ENCODE measurements at places on chromosomes 13 and 19.
A peak's percentile ranks its signal among the peaks of the same experiment; 100 is the strongest.

DNA sequence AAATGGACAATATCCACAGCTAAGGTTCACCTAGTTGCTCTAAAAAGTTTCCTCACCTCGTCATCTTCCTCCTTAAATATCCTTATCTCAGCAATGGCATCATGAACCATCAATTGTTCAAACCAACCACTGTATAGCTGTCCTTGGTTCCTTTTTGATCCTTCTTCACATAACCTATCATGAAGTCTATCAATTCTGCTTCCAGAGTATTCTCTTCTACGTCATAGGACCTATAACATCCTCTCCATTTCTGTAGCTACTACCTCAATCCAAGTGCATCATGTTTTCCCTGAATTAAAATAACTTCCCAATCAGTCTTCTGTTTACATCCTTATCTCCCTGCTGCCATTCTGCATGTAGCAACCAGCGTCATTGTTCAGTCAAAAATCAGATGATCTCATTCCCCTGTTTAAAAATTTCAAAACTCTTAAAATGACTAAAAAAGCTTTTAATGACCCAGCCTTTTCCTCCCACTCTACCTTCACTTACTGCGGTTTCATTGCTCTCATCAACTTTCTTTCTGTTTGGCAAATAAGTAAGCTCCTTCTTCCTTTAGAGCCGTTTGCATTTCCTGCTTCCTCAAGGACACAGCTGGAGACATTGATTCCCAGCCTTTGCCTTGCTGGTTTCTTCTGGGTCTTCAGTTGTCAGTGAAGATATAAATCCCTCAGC, 223.9 kb upstream of the MIR17HG start:
- no peak for DNase-seq

DNA sequence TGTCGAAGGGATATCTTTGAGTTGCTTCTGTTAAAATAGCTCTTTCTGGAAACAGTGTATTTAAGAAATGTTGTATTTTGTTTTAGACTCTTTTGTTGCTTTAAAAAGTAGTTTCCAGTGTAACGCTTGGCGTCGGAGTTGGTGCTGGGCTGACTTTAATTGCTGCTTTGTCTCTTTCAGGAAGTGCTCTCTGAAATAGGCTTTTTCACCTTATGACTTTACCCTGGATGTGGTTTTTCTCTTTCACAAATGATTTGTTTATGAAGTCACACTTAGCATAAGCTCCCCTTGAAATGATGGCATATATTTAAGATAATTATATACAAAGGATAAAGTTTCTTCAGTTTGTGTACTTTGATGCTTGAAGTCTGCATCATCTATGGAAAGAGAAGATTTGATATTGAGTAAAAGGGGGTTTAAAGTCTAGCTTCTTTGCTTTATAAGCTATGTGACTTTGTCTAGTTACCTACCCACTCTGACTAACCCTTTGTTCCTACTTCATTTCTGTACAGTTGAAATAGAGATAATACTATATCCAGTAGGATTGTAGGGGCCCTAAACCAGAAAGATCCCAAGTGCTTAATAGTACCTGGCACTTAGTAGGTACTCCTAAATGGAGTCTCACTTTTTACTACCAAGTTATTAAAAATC, at the start of gene GPR18:
TSS of gene GPR18 (minus strand) at position 170 of the 651 bp plus-strand sequence. CDS start 2,507 bp downstream, outside the sequence.
- no peak for DNase-seq

- DNase-seq = no peak
These were observed 8.5 kb upstream of the NFIX start for GRCh38 chr19:12986726-12987125.

DNA sequence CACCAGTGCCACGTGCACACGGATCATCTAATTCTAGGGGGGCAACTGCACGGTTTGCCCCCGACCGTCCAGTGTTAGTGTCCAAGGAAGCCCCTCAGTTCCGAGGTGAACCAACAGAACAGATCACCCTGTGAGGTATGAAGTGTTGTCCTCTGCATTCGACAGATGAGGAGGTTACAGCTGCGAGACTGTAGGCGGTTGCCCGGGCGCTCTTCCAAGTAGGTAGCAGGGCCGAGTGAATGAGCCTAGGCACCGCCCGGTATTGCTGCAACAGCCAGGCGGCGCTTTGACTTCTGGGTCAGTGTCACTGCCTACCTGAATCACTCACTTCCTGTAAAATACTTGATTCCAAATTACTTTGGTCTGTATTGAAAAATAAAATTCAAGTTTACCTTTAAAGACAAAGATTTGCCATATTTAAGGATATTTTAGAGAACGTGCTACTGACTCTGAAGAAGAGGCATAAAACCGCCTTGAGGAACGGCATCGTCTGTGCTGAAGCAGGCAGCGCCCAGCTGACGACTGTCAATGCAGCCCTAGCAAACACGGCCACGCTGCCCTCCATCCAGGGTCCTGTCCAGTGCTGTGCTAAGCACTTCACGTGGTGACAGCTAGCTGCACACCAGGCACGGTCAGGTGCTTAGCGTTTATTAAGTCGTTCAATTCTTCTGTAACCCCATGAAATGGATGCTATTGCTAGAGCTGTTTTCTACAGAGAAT, 19.3 kb upstream of the RASA3 start:
- peak; percentile 90 for DNase-seq

- DNase-seq = no peak
These were observed 1.3 kb downstream of the APOC2 start for GRCh38 chr19:44947041-44947581.
